ENCODE measurements at places on chromosomes 3 and 15.

DNA sequence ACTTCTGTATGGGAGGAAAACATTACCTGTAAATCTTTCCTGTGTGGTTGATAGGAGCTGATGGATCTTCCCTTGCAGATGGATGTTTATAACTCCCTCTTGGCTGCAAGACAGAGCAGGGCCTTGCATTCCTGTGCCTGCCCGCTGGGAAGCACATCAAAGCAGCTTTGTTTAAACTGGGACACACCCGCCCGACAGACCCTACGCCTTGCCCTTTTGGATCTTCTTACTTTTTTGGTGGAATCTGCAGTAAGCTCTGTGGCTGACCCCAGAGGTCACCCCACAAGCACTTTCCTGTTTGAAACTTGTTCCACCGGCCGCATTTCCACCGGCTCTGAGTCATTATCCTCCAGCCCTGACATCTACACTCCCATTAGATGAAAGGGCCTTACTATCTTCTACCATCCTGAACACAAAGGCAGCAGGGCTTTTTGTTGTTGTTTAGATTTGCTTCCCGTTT, 244.1 kb upstream of the STT3B start:
- peak; percentile 56 for DNase-seq

DNA sequence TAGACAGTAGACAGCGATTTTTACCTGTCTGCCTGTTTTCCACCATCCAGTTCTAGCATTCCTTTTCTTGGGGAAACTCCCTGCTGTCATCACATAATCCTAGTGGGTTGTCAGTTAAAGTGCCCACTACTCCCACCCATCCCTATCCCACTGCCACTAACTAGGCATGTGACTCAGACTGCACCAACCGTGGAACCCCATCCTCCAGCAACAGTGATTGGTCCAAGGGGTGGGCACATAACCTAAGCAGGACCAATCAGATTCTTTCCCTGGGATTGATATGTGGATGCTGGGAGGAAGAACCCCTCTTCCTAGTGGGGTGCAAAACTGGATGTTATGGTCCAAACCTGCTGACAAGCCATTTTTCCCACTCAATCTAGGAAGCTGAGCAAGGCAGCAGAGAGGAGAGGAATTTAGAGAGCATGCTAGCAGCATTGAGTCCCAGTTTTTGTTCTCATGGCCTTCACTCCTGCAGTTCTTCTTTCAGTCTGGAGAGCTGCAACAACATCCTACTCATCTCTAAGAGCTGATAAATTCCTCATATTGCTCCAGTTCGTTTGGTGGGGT, 3.9 kb upstream of the INSYN1 start:
- DNase-seq: no peak

DNA sequence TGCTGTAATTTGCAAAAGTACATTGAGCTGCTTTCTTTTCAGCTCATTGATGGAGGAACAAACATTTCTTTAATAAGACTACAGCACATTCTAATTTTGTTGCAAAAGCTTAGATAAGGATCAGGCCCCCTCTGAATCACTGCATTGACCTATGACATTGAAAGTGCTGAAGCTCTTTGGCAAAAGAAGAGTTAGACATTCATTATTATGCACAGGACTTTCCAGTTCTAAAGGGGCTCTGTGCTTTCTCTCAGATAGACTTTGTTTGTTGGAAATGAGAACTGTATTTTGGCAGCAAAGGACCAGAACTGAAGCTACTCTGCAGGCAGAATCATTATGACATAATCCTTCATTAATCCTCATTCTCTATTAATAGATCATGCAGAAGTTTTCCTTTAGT, 252.9 kb upstream of the SOX2 start:
- DNase-seq: no peak

GRCh38 chr3:184299488-184300377, 692 bp downstream of the PSMD2 start:
- DNase-seq: no peak

DNA sequence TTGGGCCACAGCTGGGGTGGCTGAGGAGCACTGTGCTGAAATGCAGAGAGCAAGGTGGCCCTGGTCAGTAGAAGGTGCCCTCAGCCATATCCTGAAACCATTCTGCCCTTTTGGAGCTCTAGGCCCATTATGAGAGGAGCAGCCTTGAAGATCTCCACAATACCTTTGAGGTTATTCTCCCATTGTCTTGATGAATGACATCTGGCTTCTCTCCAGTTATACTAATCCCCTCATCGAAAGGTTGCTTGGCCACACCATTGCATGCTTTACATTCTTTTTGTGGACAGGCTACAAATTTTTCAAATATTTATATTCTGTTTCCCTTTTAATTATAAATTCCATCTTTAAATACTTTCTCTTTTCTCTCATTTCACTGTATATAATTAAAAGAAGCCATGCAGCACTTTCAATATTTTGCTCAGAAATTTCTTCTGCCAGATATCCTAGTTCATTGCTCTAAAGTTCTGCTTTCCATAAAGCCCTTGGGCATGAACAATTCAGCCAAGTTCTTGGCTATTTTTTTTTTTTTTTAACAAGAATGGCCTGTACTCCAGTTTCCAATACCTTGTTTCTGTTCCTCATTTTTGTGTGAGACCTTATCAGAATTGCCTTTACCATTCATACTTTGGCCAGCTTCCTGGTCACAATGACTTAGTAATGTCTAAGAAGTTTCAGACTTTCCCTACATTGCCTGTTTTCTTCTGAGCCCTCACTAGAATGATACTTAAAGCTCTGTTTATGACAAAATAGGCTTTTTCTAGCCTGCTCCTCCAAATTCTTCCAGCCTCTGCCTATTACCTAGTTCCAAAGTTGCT, 138.9 kb upstream of the SGO1 start:
- no peak for DNase-seq

- DNase-seq: no peak
These were observed 15.2 kb downstream of the SSUH2 start for GRCh38 chr3:8629151-8630021.

GRCh38 chr3:141767066-141767465, 3.9 kb downstream of the GRK7 start:
- no peak for DNase-seq

DNA sequence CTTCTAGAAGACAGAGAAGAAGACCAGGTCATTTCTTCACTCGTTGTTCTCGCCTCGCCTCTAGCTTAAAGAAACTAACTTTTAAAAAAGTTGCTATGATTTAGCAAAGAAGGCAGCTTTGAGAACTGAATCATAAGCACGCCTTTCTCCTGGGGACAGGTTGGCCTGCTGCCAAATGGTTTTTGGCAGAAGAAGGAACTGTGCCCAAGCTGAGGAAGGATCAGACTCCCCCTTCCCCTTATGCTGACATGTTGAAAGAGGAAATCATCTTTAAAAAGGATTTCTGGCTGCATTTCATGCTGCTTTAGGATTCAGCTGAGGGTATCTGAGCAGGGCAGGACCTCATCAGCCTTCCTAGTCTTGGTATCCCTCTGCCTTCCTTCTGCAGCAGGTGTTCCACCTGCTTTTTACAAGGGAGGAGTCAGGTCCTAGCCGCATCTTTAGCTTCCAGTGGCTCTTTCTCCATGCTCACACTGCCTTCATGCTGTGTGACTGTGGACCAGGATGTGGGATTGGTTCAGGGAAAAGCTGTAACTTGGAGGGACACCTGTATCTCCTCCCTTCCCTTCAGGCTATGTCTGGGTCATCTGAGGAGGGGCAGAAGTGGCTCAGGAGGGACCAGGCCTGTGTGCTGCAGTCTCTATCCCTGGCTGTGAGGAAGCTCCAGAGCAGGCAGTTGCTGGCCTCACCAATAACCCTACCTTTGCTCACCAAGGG, 34.1 kb upstream of the HACD2 start:
- no peak for DNase-seq

GRCh38 chr3:134081211-134081610, 51.5 kb upstream of the SLCO2A1 start:
- DNase-seq: no peak

GRCh38 chr15:81853150-81853748, 192.6 kb downstream of the MEX3B start:
- no peak for DNase-seq

DNA sequence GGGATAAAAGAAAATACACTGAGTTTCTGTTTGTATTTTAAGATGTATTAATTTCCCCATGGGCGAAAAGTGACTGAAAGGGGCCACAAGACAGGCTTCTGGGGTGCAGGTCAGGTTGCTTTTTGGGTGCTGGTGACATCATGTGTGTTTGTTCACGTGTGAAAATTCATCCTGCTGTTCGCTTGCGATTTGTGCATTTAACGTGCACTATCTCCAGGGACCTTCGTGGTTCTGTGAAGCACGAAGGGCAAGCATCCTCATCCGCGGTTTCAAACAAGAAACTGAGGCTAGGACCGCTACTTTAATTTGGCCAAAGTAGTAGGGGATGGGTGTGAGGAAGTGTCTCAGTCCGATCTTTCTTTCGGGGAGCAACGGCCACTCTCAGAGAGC, 1.6 kb upstream of the SMAD6 start:
- DNase-seq: no peak

DNA sequence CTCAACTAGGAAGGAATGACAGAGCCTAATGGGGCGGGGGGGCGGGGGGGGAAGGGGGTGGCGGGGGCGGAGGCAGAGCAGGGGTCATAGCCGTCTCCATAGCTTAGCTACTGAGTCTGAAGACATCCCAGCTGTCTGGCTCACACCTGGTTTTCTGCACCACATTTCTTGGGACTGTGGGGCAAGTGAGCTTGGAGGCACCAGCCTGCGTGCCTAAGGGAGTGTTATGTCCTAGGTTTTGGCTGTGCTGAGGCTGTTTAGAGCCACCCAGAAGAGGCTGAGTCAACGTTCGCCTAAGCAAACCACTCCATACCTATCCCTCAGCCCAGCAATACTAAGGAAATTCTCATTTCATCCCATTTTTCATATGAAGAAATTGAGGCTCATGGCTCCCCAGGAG, 1.4 kb downstream of the IL17RD start:
- DNase-seq: no peak

- DNase-seq: no peak
These were observed 44.9 kb downstream of the CPN2 start for GRCh38 chr3:194306109-194306686.

DNA sequence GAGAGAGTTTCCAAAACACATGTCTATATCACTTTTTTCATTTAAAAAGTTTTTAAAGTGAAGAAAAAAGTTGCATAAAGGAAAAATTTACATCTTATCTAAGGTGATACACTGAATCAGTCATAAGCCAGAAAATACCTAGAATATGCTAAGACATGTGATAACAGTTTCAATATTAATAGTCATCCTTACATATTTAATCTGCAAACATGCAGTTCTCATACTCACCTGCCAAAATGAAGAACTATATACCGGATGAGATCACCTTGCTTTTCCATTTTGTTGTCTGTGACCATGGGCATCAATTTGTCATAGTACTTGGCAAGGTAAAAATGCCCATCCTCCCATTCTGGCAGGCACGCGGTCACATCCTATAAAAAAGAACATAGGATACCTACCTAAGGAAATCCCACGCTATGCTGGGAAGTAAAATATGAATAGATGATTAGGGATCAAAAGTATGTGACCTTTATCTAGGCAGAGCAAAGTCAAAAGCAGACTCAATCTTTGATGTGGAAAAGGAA, 37.1 kb upstream of the XRN1 start:
- no peak for DNase-seq

- DNase-seq: no peak
These were observed 105.3 kb downstream of the THRB start for GRCh38 chr3:24389108-24390090.

DNA sequence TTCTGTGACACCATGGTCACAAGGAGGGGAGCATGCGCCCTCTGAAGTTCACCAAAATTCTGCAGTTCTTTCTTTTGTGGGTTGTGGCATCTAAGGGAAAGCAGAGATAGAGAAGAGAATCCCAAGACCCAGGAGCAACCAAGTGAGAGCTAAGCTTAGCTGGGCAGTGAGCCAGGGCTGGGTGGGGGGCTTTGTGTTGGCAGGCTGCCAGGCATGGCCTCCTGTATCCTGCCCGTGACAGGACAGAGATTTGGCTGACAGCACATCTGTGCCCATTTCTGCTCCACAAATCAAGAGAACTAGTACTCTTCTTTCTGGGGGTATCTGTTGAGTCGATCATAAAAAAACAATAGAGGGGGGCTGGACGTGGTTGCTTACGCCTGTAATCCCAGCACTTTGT, 66.2 kb downstream of the NMNAT3 start:
- peak; percentile 5 for DNase-seq

DNA sequence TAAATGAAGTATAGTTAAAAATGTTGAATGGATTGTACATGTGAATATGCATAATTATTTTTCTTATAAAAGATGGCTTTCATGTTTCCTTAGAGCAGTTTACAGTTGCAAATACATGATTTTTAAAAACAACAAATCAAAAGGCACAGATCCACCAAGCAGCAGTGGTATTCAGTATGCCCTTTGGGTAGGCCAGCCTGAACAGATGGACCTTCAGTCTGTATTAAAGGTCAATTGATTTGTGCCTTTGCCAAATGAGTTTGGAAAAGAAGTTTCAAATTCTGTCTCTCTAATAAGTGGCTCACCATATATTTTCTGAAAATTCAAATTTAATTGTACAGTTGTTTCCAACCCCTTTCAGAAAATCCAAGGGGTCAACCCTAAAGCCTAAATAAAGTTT, 477.1 kb downstream of the NSUN3 start:
- no peak for DNase-seq

GRCh38 chr3:164460851-164461250, 617.4 kb downstream of the SI start:
- no peak for DNase-seq

DNA sequence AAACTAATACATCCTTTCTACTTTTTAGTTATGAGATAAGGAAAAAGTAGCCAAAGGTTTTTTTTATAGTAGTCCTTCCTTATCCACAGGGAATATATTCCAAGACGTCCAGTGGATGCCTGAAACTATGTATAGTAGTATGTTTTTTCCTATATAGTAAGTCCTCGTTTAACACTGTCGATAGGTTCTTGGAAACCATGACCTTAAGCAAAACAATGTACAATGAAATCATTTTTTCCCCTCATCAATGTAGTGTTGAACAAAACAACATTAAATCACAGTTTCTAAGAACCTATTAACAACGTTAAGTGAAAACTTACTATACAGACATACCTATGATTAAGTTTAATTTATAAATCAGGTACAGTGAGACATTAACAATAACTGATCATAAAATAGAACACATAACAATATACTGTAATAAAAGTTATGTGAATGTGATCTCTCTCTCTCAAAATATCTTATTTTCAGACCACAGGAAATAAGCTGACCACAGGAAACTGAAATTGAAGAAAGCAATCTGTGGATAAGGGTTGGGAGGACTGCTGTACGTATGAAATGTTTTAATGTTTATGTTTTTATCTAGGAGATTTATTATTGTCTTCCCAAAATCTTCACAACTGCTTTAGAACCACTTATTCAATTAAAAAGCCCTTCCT, 20.6 kb downstream of the COPS2 start:
- no peak for DNase-seq

DNA sequence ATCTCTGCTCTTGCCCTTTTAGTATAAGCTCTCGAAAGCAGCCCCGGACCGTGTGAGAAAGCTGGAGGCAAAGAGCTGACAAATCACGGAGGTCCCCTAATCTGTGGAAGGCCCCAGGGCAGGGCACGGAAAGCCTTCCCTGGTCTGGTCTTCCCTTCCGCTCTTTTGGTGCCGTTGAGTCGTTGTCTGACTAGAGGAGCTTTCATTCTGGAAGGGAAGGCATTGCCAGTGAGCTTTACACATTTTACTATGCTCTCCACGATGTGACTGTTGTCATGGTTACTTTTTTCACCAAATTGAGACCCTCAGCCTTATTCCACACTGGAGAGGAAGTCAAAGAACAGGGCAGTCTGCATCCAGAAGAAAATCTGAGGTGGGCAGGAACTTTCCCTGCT, 71.7 kb downstream of the CYP19A1 start:
- DNase-seq: no peak

- no peak for DNase-seq
These were observed 42.7 kb upstream of the BDH1 start for GRCh38 chr3:197598404-197598980.

Data from retina (tissue), 1 donor.